ENCODE measurements at places on chromosomes 1 and 21.

DNA sequence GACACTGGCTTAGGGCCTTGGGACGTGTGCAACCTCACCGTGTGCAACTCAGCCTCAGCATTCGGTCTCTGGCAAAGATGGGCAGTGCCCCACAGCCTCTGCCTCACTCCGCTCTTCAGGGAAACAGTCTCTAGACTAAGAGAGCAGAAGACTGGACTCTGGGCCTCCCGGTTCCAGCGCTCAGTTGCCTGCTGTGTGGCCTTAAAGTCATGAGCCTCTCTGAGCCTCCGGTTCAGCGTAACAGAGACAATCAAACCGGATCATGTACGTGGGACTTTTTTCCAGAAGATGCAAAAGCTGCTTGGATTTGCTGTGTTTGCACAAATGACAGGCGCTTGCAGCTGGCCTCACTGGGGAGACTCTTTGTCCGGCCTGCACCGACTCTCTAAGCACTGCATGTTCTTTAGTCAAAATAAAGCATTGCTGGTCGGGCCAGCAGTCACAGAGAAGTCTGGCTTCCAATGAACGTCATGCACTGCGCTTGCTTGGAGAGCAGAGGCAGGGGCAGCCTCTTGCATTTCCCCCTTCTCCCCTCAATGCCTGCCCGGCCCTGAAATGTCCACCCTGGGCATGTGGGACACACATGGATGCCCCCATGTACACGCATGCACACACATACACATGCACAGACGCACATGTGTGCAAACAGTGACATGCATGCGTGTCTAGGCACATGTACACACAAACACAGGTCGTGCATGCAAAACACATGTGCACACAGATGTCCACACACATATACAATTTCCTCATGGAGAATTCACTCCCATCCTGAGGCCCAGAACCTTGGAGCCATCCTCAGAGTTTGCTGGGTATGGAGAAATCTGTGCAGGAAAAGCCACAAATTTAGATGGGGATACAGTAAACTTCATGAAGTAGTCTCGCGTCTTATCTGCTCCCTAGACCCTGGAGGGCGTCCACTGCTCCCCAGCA, 152.4 kb downstream of the PRDM16 start:
- no peak for DNase-seq

DNA sequence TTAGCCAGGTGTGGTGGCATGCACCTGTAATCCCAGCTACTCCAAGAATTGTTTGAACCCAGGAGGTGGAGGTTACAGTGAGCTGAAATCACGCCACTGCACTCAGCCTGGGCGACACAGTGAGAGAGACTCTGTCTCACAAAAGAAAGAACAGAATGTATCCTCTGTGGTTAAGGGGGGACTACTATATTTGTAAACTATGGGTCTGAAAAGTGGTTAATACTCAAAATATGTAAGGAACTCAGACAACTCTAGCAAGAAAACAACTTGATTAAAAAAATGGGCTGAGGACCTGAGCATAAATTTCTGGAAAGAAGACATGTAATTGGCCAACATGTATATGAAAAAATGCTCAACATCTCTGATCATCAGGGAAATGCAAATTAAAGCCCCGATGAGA, 11.2 kb downstream of the FNBP1L start:
- DNase-seq = peak; percentile 49

DNA sequence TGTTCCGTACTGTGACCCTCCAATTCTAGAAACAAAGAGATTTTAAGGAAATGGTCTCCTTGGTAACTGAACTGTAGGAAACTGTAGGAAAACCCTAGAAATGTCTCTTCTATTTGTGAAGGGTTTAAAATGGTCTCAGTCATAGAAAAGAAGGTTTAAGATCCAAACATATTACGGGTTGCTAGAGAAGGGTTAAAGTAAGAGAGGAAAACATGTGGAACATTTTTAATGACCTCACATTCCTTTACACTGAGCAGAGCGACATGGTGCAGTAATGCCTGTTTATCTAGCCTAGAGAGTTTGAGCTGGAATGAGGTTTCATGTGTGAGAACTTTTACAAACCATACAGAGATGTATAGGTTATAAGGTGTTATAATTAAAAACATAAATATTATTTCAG, 36.9 kb upstream of the C1orf105 start:
- peak; percentile 62 for DNase-seq

DNA sequence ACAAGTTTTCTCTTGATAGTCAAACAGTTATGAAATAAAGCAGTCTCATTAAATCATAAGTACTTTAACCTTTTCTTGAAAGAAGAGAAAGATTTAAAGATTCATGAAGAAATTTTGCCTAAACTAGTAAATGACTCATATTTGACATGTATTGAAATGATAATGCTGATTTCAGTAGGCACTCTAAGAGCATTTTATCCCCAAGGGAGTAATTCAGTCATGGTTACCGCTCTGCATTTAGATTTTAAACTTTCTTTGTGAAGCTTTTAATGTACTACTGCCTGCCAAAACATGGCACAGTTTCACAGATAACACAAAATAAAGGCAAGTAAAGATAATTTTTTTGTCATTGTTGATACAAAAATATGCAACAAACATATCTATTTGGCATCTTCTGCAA, 6.8 kb downstream of the USH2A start:
- DNase-seq = peak; percentile 2

DNA sequence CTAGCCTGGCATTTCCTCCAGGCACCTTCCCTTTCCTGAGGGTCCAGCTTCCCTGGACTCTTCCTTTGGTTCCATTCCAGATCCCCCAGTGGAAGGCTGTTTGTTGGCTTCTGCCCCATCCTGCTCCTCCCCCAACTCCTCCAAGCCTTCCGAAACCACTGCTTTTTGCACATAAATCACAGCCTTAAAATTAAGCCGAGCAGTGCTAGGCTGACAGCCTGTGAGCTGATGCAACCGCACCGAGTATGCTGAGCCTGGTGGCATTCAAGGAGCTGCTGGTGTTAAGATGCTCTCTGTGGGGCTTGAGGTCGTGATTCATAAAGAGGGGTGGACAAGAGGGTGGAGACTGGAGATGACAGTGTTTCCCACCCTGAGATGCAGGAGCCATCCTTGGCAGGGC, 266.6 kb upstream of the C1orf174 start:
- DNase-seq = no peak

GRCh38 chr1:14520514-14521163, 77.8 kb upstream of the KAZN start:
- no peak for DNase-seq

GRCh38 chr1:51217101-51217500, 19.0 kb upstream of the RNF11 start:
- no peak for DNase-seq

- no peak for DNase-seq
Observed at GRCh38 chr1:32431736-32432400, 33.0 kb upstream of the ZBTB8B start.

DNA sequence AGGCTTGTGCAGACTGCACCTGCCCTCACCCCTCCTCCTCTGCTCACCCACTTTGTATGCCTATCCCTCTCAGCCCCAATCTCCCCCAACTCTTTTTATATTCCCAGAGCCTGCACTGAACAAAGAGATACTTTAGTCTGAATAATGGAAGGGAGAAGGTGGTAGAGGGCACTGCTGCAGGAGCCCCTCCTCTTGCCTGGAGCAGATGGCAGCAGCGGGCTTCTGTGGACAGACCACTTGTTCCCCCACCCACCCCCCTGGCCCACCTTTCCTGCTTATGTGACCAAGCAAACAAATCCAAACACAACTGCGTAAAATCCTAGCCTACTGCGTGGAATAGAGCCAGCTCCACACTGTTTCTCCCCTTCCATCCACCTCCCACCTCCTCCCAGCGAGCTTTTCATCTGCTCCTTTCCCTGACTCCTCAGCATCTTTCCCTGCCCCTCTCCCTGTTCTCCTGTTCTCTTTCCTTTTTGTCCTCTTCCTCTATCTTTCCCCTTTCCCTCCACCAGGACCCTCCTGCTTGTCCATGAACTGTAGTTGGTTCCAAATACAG, 27.5 kb downstream of the RGS8 start:
- no peak for DNase-seq

DNA sequence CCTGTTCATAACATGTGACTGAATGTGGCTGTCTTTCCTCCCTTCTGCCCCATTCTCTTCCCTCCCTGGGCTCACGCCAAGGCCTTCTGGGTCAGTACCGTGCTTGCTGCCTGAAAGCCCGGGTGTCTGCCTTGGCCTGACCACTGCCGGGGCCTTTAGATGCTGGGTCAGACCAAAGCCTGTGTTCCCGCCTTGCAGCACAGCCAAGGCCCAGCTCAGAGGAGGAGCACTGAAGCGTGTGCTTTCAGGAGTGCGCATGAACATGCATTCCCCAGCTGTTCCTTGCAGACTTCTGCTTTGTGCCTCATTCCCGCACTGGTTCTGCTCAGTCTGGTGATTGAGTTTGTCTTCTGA, 27.0 kb upstream of the SARS1 start:
- DNase-seq = no peak

DNA sequence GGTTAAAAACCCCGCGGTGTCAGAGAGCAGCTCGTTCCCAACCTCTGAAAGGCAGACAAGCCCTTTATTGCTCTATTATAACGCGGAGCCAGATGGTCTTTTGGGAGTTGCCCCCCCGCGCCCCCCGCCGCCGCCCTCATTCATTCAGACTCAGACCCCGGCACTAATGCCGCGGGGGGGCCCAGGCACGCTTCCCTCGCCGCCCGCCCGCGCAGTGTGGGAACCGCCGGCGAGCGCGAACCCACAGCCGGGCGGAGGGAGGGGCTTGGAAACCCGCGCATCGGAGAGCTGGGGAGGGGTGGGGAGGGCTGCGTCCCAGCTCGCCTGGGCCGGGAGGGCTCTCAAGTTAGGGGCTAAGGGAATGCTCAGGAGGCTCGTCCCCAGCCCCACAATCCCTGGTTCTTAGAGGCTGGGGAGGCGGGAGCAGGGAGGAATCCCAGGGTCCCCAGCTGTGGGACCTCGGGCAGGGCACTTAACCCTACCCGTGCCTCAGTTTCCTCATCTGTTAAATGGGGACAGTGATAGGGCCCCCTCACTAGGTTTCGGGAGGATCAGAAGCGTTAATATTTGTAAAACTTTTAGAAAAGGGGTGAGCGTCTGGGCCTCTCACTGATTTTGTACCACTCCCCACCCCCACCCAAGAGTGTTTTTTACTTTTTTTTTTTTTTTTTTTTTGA, 10.9 kb upstream of the HES5 start:
- no peak for DNase-seq

DNA sequence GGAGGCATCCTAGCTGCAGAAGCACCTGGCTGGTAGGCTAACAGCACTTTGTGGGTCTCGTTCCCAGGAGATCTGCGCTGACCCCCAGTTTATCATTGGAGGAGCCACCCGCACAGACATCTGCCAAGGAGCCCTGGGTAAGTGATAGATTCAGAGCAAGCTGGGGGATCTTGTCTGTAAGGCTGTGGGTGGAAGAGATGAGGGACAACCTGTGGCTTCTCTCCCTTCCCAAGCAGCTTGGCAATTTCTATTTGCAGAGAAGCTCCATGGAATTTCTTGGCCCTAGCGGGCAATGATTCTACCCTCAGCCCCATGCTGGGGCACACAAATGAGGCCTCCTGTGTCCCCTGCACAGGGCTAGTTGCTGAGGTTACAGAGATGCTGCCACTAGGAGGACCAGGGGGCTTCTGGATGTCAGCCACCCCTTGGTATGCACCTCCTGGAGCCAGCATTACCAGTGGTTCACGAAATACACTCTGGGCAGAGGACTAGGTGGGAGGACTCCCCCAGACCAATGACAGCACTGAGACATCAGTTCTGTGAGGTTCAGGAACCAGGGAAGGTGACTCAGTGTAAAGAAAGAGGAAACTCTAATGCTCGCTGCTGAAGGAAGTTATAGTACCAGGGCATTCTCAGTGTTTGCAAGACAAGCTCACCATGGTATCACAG, 5.5 kb downstream of the CAPN2 start:
- no peak for DNase-seq

DNA sequence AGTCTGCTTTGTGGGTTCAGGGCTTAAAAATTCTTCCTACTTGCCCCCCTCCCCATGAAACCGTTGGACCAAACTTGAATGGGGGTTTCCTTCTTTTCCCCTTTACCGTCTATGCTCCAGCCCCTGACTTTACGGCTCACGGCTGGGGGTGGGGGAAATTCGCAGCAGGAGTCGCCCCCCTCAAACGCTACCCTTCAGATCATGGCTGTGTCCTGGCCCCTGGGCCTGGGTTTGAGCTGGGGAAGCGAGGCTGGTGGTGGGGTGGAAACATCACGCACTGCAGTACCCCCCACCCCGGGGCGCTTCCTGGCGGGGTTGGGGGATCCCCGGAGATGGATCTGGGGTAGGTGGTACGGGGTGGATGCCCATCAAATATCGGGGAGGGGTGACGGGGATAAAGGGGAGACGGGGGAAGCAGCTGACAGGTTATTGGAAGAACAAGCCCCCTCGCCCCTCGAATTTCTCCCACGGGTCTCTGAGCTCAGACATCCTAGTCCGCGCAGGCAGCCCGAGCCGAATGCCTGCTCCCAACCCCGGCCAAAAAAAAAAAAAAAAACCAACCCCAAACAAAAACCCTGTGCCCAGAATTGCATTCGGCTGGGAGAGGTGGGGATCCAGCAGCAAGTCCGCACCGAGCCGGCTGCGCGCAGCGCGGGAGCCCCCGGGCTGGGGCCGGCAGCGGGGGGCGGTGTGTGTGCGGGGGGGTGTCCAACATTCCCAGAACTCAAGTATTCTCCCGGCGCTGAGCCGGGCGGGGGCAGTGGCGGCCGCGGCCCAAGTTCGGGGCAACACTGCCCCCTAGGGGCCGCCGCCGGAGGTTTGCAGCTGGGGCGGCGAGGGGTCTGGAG, 59.0 kb upstream of the ACOT11 start:
- peak; percentile 58 for DNase-seq

DNA sequence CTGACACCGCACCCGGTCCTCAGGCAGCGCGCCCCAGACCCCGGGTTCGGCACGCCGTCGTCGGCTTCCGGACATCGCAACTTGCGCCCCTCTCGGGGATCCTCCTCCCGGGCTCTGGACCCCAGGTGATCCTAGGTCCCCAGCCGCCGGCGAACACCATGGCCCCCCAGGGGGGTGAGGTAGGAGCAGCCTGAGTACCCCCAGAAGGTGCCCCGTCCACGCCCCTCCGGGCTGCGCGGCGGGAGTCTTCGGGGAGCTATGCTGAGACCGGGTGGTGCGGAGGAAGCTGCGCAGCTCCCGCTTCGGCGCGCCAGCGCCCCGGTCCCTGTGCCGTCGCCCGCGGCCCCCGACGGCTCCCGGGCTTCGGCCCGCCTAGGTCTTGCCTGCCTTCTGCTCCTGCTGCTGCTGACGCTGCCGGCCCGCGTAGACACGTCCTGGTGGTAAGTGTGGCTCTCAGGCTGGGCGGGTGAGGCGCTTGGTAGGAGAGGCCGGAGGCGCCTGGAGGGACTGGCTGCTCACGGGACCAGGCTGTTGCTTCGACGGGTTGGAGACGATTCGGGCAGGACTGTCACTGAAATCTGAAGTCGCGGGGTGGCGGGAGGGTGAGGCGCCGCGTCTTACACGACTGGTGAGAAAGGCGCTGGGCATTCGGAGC, 367 bp downstream of the WNT2B start:
- DNase-seq = no peak
